ENCODE measurements at places on chromosomes 2 and 18.

DNA sequence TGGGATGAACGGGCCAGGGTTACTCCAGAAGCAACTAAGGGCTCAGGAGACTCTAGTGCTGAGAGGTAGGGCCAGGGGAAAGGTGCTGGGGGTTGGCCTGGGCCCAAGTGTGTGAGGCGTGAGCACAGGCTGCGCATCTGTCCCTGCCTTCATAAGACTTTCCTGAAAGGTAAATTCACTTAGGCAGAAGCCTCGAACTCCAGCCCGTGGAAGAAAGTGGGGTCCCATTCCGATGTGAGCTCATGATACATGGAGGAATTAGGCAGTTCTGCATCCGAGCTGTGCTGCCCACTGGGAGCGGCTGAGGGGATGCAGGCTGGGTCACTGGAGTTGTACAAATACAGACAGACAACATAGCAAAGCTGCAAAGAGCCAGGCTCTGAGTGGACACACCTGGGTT lies 16.2 kb downstream of the PARD6G start:
- no peak for DNase-seq

GRCh38 chr2:69946351-69947324 lies 14.8 kb downstream of the ASPRV1 start:
- DNase-seq, result no peak

- DNase-seq, result peak; percentile 66
These were observed 48.6 kb downstream of the LINC00305 start for GRCh38 chr18:64100116-64100922.

GRCh38 chr2:36915627-36916026 lies 50.7 kb downstream of the STRN start:
- no peak for DNase-seq

- DNase-seq, result peak; percentile 84
These were observed 17.5 kb upstream of the RAB31 start for GRCh38 chr18:9690418-9691188.

- DNase-seq, result no peak
These were observed 182.7 kb downstream of the UBE2E3 start for GRCh38 chr2:181163139-181163538.

DNA sequence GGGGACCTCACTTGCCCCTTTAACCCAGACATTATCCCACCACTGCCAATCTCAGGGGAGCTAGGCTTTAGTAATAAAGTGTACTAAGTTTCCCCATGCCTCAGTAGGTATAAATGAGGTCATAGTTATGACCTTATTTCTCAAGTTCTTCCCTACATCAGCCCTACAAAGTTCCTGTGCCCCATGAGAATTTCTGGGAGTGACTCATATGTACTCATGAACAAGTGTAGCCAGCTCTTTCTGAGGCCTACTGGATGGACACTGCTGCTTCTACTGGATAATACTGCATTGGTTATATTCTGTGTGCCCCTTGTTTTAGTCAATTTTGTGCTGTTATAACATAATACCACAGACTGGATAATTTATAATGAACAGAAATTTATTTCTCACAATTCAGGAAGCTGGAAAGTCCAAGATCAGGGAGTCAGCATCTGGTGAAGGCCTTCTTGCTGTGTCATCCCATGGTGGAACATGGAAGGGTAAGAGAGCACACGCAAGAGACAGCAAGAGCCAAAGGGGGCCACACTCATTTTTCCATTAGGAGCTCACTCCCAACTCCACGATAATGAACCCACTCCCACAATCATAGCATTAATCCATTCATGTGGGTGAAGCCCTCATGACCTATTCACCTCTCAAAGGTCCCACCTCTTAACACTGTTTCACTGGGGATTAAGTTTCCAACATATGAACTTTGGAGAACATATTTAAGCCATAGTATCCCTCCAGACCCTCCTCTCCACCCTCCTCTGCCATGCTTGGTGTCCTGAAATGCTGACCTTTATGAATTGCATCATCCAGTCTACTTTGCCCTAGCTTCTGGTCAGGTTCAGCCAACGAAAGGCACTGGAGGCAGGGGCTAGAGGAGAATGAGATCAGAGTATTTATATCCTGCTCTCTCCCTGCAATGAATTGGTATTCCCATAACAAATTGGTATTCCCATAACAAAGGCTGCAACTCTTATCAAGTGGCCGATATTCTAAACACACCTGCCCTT lies 25.4 kb upstream of the ST3GAL5 start:
- no peak for DNase-seq

DNA sequence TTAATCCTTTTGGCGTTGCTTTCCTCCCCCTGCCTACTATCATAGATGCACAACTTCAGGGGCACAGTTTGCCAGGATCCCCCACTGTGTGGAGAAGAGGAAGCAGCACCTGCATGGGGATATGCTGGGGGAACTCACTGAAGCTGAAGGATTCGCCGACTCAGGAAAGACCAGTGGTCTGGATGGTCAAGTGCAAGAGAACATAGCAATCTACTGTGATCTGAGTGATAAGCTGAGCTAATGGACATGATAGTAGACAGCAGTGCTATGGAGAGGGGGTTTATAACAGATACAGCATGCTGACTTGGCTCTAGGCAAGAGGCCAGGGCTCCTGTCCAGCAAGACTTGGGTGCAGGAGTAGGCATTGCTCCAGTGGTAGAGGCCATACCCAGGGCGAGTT lies 124.4 kb upstream of the NRP2 start:
- no peak for DNase-seq

GRCh38 chr18:6605115-6605869 lies 124.2 kb upstream of the ARHGAP28 start:
- no peak for DNase-seq

DNA sequence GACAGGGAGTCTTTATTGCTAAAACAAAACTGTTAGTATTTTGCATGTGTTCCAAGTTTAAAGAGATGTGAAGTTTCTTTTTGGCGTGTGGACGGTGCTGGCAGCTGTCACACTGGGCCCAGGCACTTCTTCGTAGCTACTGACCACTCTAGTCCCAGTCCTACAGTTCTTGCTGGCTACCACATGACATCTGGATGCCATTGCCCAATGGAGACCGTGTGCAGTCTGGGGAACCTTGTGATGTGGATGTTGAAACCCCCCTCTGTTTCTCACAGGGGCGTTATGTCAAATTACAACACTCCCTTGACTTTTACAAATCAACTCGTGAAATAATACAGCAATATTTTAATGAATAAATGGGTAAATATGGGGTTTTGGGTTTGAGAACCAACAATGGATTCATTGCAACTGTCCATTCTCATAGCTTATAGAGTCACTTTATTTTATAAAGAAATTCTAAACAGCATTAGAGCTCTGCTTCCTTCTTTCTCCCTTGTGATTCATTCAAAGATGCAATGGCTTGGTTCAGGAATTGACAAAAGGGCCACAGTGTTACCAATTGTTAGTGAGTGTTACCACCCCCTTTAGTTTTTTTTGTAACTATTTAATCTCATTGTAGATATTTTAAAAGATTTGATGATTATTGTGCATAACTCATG lies 1.2 kb downstream of the GPD2 start:
- DNase-seq, result no peak

Measured in NCI-H2171 treated with DMSO at 0.1 percent for 48 hours (cell line).